ENCODE measurements at places on chromosomes 6 and 20.
A peak's percentile ranks its signal among the peaks of the same experiment; 100 is the strongest.

DNA sequence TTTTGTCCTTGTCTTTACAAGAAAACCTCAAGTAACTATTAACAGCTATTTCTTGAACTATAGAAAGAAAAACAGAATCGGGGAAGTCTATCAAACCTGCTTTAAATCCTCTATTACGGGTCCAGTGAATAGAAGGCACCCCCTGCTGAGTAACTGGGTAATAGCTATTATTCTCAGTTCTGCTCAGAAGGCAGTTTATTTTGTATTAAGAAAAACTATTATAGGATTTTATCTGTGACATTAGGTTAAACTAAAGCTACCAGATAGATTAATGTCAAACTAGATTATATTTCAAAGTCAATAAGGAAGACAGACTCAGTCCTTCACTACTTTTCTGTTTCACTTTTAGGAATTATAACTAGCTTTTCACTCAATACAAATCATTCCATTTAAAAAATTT, 93.7 kb downstream of the DST start:
- no peak for DNase-seq

- no peak for DNase-seq
Observed at GRCh38 chr6:30007132-30007764, 53.8 kb upstream of the POLR1H start.

GRCh38 chr20:12829170-12829569, 179.6 kb upstream of the SPTLC3 start:
- DNase-seq = no peak

- DNase-seq = no peak
Observed at GRCh38 chr20:45835329-45835765, 1.7 kb downstream of the SNX21 start.

- DNase-seq = no peak
Observed at GRCh38 chr20:36306553-36307411, 643 bp downstream of the DLGAP4 start.

GRCh38 chr6:16433338-16433890, 195.0 kb downstream of the GMPR start:
- no peak for DNase-seq

DNA sequence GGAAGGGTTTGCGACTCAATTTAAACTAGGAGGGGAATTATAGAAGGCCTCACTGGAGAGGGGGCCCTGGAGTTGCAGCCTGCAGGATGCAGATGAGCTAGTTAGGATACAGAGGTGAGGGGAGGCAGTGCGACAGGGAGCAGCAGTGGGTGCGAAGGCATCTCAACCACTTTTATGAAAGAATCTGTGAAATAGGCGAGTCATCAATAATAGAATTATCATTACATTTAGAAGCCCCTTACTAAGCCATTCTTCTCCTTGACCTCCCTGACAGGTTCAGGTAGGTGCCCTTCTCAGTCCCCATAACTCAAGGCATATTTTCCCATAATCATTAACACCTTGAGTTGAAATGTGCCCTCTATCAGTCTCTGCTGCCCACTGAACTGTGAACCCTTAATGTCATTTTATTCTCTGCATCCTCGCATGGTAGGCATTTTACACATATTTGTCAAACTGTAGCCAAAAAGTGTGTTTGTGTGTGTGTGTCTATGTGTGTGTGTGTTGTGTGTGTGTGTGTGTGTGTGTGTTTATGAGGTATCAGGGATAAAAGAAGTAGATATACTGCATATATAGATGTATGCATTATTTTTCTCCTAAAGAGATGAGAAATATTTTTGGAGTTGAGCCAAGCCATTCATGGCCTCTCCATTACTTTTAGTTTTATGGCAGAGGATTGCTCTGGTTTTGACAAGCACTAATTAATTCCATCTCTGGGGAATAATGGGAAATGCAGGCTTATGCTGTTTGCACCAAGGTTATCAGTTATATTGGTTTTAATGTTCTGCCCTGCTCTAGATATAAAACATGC, 898.8 kb downstream of the KIF16B start:
- no peak for DNase-seq

GRCh38 chr6:107866606-107867301, 42.6 kb upstream of the SCML4 start:
- DNase-seq = no peak

DNA sequence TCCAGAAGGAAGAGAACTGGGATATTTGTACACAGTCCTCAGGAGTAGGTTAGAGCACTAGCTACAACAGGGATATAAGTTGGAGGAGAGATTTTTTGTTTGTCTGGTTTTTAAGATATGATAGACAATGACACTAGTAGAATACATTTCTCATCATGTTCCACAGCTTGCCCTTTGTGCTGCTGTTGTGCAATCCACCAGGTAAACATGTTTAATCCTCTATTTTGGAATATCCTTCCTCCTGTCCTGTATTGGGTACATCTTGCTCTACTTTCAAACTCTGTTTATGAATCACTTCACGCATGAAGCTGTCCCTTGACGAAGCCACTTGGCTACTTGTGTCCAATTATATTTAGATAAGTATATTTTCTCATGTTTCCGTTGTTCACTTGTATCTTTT, 153.6 kb upstream of the TENT5A start:
- DNase-seq = no peak

GRCh38 chr6:88881451-88881850, 82.0 kb downstream of the RNGTT start:
- no peak for DNase-seq

- no peak for DNase-seq
Observed at GRCh38 chr6:52373151-52373690, 11.3 kb downstream of the PAQR8 start.

GRCh38 chr6:10837009-10837621, 1.2 kb downstream of the MAK start:
- no peak for DNase-seq

DNA sequence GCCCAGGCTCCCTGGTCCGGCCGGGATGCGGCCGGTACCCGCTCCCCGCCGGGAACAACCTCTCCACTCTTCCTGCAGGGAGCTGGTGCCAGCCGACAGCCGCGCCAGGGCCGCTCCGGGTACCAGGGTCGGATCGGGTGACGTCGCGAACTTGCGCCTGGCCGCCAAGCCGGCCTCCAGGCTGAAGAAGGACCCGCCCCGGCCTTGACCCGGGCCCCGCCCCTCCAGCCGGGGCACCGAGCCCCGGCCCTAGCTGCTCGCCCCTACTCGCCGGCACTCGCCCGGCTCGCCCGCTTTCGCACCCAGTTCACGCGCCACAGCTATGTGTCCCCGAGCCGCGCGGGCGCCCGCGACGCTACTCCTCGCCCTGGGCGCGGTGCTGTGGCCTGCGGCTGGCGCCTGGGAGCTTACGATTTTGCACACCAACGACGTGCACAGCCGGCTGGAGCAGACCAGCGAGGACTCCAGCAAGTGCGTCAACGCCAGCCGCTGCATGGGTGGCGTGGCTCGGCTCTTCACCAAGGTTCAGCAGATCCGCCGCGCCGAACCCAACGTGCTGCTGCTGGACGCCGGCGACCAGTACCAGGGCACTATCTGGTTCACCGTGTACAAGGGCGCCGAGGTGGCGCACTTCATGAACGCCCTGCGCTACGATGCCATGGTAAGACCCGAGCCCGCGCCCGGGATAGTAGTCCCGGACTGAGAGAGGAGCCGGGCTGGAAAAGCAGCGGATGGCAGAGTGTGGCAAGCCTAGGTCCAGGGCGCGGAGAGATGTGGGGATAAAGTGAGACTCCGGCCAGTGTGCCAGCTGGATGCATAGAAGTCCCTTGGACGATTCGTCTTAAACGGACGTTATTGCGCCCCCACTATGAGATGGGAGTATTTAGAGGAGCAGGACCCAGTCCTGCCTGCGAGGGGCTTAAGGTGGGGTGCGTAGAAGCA, at the start of gene NT5E:
Gene NT5E (plus strand): TSS at position 266 of the 942 bp plus-strand sequence. CDS start 57 bp downstream, at position 323.
- no peak for DNase-seq

DNA sequence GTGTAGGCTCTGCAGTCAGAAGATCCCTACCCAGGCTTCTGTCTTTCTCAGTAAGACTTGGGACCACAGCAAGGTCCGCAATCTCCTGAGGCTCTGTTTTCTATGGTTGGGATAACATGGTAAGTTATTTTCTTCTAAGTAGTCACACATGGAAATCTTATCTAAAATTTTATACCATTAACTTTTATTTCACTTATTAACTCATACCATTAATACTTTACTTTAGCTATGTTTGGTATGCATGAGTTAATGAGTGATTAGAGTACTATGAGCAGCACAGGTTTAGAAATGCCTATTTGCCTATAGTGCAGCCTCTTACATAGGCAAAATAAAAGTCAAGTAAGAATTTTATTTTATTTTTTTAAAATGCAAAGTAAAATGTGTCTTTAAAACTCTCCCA, 27.2 kb downstream of the GINM1 start:
- no peak for DNase-seq

GRCh38 chr6:32659856-32660595, 6.4 kb downstream of the HLA-DQB1 start:
- DNase-seq = no peak

DNA sequence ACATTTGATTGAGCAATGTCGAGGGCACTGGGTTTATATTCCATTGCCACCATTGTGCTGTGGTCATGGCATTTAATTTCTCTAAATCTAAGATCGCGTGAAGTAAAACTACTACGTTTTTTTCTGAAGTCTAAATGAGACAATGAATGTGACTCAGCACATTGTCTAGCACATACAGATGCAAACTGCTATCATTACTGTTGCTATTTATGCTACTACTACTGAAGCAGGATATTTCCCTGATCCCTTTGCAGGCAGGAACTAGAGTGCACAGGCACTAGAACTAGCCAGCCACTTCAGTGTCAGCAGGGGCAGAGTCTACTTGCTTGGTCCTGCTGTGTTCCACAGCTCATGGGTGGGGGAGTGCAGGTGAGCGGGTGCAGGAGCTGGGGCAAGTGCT, 449.7 kb downstream of the CDKAL1 start:
- DNase-seq = no peak

- DNase-seq = no peak
Observed at GRCh38 chr6:108518714-108519576, 41.8 kb upstream of the FOXO3 start.

DNA sequence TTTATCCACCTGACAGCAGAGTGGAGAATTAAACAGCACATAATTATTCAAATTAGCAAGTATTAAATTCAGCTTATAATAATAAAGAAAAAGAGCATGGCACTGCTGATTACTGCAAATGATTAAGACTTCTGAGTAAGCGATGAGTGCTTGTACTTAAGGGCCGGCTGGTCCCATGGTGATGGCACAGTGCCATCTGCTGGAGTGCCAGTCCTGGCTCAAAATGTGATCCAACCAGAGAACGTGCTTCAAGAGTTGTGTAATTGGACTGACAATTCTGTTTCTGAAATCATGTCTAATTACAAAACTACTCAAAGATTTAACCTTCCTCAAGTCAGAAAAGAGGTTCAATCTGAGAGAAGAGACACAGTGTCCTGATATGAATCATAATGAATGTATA, 181.6 kb upstream of the RGS17 start:
- peak; percentile 12 for DNase-seq

GRCh38 chr6:36154286-36154685, 24.0 kb downstream of the MAPK13 start:
- no peak for DNase-seq

GRCh38 chr6:2221726-2222274, 23.6 kb downstream of the GMDS start:
- no peak for DNase-seq

- no peak for DNase-seq
Observed at GRCh38 chr6:15441215-15441868, 195.5 kb downstream of the JARID2 start.

DNA sequence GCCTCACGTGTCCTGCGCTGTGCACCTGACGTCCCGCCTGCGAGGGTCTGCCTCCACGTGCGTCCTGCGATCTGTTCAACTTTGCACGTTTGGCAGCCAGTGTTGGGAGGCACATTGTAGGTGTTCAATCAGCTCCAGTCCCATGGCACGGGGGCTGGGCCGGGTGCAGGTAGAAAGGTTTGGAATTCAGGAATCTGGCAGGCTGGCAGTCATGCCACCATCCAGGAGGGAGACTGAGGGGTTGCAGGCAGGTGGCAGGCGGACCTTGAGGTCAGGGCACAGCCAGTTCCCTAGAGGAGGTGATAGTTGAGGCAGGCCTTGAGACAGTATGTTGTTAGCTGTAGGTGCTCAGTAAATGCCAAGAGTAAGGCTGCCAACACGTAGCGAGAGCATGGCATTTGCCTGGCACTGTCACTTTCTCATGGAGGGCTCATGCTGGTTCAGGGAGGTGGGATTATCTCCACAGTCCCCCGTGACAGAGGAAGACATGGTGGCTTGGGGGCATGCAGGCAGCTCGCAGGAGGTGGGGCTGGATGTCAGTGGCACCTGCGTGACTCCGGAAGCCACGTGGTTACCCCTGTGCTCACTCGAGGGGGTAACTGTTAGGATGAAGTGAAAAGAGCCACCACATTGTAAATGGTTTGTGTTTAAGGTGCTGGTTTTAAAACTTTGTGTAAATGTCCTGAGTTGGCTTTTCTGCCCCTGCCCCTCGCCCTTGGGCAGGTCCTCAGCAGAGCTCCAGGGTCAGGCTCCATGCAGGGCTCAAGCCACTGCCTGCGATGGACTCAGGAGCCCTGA, 111.8 kb upstream of the FRMD1 start:
- no peak for DNase-seq

DNA sequence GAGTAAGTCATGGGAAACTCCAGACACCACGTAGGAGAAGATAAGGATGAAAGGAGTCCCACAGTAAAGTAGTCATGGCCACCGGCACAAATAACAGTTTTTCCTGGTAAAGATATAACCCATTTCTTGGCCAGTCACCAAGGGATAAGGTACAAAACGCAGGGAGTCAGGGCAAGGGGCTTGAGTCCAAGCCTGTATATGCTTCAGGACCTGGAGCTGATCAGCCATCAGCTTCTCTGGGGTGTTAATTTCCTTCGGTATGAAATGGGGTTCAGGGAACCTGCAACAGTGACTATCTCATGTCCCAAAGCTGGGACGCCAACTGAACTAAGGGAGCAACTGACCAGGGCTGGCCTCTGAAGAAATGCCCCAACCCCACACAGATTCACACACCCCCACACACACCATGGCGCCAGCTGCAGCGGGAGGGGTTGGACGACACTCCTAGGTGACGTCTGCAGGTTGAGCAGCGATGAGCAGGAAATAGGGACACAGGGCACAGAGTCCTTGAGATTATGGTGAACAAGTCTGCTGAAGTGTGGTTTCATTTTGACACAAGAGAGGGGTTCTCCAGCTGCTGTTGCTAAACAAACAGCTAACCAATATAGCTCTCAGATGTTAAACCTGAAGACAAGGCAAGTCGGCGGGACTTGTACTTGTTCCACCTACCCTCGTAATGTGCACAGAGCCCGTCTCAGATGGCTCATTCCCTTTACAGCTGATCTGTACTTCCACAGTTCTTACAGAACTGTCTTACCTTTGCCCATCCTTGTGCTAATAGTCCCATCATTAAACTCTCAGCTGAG, 7.4 kb upstream of the ADTRP start:
- DNase-seq = no peak

DNA sequence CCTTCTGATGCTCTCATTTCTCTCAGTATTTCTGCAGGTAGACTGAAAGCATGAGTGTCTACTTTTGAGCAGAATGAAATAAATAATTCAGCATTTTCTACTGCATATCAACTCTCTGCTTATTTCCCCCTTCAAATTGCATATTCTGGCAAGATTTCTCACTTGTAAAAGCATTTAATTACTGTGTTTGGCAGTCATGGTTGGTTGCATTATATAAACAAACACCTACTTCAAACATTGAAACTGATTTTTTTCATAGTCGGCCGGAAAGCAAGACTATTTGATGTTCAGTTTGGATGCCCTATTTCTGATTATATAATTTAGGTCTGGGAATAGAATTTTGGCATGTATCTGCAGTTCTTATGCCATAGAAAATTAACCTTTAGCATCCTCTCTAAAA, 73.1 kb downstream of the PLEKHG1 start:
- no peak for DNase-seq

Data from NCI-H1048 (cell line).